Activated CD4-positive, alpha-beta T cell treated with anti-CD3 and anti-CD28 coated beads, Interleukin-2, amount 50 U/mL, for 48 hours (primary cell): ENCODE measurements at places on chromosomes 3 and 15.
A peak's percentile ranks its signal among the peaks of the same experiment; 100 is the strongest.

- no peak for DNase-seq
Observed at GRCh38 chr15:84586696-84587095, 14.1 kb upstream of the ZSCAN2 start.

GRCh38 chr3:72951259-72951722 lies 45.3 kb upstream of the PPP4R2 start:
- DNase-seq = no peak

- no peak for DNase-seq
Observed at GRCh38 chr15:75224281-75224680, 22.6 kb downstream of the C15orf39 start.

- DNase-seq = no peak
Observed at GRCh38 chr3:15808679-15809310, 11.0 kb upstream of the ANKRD28 start.

- DNase-seq = peak; percentile 20
Observed at GRCh38 chr3:53846134-53846850, at the start of the genes CHDH and IL17RB. Gene CHDH, minus strand, starts transcription at chr3:53846419. Its CDS starts 22,411 bp downstream, at chr3:53824008. Gene IL17RB, plus strand, starts transcription at chr3:53846568. Its CDS starts 21 bp downstream, at chr3:53846589.

DNA sequence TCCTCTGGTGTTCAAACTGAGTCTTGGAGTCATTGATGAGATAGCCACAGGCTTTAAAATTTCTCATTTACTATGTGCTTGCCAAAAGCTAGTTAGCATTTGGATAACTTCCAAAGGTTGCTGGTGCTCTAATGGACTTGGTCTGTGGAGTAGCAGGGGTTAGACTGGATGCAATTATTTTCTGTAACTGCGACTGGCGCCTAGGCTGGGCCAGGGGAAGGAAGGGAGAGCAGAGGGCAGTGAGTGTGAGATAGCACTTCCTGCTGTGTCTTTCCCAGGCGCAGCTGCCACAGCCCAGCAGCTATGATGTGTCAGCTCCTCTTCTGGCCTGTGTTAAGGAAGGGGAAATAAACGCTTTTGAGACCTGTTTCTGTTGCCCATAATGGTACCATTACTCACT lies 98.6 kb downstream of the MYRIP start:
- DNase-seq = no peak

DNA sequence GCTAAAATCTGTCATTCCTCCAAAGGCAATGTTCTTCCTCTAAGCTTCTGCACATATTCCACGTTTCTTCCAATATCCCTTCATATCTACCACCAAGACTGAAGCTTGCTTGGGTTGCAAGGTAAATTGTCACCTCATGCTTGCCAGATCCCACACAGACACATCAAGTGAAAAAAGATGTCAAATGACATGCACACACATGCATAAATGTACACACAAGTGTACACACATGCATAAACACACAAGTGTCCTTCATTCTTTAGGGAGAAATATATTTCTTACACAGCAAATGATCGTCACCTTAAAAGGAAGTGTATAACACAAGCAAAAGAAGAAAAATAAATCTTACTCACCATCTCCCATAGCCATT lies 59.4 kb downstream of the CLASP2 start:
- no peak for DNase-seq

DNA sequence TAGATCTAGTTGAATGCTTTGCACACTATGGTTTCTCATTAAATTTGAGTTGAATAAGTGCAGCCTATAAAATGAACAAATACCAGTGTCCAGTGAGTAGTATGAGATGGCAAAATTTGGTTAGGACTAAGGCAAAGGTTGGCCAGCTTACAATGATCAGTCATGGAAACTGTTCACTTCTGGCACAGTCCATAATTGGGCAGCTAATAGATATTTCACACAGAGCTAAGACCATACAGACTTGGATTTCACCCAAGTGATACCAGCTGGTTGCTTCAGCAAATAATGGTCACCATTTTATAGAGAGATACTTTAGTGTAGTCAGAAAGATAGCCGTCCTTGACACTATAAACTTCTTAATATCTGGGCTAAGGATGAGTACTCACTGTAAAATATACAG lies 15.7 kb downstream of the GAP43 start:
- no peak for DNase-seq

DNA sequence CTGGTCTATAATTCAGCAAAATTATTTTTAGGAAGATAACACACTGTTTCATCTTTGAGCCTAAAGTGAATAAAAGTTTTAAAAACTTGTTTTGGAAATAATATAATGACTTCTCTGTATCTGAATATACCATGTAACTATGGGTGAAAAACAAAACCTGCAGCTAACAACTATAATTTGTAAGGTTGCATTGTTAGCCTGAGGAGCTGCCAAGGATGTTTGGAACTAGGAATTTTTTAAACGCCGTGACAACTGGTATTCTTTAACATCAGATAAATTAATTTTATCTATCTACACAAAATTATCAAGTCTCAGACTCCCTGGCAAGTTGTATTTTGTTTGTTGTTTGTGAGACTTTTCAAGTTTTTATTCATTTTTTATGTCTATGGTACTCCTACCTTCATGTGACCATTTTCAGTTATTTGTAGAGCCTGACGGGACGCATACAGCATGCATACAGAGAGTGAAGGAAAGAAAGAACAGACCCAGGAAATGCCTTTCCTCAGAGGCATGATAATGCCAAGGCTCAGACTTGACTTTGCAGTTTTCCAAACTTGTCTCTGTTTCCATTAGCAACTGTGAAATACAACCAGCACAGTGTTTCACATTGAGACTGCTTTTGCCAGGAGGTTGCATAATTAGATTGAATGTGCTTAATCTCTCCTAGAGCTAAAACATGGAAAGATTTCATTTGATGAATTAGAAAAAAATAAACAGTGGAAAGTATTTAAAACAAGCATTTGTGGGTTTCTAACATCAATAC lies 60.8 kb upstream of the ARHGEF26 start:
- no peak for DNase-seq

GRCh38 chr15:52082197-52083036 lies 30.2 kb downstream of the BCL2L10 start:
- no peak for DNase-seq

DNA sequence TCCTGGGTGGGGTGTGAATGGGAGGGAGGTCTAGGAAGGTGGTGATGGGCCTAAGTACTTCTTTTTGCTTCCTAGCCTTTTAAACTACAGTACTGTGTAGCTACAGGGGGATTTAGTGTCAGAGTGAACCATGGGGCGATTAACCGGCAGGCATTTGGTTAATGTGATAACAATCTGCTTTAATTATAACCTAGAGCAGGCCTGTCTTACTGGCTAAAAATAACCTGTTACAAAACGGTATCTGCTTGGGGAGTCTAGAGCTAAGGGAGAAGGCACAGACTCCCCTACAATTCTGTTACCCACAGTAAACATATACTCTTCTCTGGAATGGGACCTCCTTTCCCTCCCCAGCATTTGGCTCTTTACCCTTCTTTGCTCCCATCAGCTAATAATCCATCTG lies 85.4 kb downstream of the RBPMS2 start:
- no peak for DNase-seq

DNA sequence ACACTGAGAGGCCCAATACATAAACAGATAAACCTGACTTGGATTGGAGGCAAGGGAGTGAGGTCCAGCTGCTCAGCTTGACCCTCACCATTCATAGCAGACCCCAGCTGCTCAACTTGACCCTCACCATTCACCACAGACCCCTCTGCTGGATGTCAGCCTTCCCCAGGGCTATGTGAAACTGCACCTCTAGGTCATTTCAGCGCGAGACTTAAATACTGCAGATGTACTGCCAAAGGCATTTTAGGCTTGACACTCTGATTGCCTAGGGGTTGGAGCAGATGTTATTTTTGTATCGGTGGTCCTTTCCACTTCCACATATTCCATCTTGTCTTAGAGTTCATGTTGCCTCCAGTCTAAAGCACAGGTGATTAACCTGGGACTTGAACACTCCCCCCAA lies 41.5 kb upstream of the FAM98B start:
- no peak for DNase-seq

- DNase-seq = no peak
Observed at GRCh38 chr3:70040386-70040785, 40.9 kb downstream of the SAMMSON start.

DNA sequence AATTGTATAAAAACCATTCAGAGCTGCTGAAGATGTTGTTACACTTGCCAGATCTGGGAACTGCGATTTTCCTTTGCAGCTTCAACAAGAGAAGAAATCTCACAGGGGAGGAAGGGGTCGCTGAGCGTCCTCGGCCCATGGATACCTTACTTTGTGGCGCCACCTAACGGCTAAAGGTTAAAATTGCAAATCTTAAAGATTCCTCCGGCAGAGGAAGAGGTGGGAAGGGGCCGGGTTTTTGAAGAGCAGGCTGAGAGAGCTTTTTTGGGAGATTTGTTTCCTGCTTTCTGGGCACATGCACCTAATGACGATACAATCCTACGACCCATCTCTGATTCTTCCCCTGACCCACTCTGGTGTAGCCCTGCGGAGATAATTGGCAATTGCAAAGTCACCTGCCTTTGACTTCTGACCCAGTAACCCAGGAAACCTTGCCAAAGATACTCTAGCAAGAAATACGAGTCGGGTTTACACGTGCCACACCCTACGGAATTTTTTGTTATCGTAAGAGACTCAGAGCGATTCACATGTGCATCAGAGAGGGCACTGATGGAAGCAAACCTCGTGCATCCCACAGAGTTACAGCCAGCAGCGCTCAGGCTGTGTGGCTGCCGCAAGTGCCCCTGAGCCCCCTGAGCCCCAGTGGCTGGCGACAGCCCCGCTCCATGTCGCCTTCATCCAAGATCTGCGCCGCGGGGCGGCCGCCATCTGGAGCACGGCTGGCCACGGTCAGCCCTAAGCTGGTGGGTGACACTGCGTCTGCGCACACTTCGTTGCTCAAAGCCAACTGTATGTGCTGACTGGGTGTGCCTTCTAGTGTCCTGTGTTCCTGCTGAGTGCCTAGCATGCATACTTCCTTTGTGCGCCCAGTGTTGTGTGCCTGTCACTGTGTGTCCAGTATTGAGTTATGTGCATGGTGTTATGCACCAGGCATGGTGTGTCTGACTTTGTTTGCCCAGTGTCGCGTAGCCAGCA lies 55.2 kb upstream of the CHRNA7 start:
- DNase-seq = peak; percentile 35

GRCh38 chr3:61015408-61015807 lies 235.8 kb downstream of the FHIT start:
- no peak for DNase-seq
